Colonic mucosa (tissue), 4 donors: ENCODE measurements at places on chromosomes 6 and 20.

DNA sequence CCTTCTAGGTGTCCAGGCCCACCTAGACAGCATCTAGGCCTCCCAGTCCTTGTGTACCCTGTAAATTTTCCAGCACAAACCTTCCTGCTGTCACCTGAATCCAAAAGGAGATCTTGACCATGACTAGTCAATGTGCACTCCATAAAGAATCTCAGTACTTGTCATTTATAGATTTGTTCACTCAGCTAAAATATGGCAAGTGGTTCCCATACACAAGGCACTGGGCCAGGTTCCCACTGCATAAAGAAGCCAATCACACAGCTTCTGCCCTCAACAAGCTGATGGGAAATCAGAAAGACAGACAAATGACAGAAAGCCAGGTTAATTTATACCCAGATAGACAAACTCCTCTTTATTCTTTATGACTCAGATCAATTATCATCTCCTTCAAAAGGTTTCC is 526.8 kb downstream of the CD83 start:
- no peak for DNase-seq

DNA sequence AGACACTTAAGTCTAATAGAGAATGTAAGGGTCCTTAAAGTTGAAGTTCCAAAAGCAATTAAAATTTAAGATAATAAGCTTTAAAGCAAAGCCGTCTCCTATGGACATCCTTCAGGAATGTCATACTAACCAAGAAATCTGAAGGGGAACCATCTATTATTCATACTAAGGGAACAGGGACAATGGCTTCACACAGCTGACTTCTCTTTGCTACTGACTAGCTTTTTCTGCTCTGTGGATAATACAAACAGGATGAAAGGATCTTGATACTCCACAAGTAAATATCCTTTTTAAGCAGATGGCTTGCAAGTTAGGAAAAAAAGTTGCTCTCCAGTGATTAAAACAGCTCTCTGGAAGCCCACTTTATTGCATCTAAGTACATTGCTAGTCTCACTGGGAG is 178.6 kb downstream of the BACH2 start:
- DNase-seq: no peak

DNA sequence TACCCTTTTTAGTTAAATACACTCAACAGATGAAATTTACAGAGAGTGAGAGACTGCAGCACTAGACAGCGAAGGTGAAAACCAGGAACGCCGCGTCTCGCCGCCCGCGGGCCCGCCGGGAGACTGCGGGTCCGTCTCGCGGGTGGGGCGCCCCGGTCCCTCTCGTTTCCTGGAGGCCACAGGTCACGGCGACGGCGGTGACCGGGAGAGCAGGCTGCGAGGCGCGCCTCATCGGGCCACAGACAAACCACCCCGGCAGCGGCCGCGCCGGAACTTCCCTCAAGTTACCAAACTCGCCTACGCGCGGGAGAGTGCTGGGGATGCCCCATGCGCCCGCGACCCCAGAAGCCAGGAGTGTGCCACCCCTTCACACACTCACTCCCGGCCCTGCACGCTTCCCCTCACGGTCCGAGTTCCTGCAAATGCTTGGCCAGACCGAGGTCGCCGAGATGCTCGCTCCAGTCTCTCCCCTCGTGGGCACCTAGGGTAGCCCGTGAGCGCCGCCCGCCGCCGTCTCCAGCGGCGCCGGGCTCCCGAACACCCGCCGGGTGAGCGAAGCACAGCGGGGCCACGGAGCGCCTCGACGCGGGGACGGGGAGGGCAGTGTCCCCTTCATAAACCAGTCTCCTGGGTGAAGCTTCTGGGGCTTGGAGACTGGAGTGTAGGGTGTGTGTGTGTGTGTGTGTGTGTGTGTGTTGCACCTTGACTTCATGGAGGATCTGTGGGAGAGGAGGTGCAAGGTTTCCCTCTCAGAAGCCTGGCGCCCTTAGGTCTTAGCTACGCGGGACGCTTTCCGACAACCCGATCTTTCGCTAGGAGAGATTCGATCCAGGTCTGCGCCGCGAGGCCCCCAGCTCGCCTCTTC is 1.4 kb downstream of the BACH2 start:
- peak; percentile 28 for DNase-seq

DNA sequence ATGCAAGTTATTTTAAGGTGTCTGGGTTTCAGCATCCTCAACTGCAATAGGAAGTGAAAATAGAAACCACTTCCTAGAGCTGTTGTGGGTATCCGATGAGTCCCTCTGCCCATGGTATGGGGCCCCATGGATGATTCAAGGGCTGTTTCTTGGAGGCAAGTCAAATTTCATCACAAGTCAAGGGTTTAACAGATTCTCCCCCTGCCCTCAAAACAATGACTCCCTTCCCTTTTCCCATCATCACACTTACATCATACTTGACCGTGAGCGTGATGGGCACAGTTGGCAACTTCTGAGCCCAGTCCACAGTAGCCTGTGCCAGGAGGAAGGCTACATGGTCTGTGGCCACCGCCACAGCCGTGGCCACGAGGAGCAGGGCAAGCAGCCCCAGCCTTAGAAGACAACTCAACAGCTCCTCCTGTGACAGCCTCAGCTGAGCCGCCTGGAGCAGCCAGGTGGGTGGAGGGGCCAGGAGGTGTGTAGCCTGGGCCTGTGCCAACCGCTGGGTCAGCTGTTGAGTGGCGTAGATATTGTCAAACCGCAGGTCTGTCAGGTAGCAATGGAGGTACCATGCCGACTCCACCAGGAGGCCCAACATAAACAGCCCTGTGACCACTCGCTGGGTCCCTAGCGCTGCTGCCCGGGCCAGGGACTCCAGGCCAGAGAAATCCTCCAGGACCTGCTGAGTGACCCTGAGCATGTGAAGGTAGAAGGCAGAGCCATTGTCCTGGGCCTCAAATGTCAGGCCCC is 5.2 kb downstream of the OCSTAMP start:
- DNase-seq: no peak

DNA sequence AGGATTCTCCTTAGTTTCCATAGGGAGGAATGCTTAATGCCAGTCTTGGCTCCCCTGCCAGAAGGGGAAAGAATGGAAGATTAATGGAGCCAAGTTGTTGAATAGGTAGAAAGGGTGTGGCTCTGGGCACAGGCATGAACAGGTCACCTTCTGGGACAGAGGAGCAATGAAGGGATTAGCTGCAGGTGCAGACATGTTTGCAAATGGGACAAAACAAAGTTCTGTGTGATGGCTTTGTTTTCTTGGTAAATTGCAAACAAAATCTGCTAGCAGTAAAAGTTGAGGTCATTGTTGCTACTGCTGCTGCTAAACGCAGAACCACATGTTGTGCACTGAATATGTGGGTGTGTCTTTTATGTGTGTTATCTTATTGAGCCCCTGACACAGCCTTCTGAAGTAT is 93.3 kb downstream of the PERP start:
- no peak for DNase-seq

DNA sequence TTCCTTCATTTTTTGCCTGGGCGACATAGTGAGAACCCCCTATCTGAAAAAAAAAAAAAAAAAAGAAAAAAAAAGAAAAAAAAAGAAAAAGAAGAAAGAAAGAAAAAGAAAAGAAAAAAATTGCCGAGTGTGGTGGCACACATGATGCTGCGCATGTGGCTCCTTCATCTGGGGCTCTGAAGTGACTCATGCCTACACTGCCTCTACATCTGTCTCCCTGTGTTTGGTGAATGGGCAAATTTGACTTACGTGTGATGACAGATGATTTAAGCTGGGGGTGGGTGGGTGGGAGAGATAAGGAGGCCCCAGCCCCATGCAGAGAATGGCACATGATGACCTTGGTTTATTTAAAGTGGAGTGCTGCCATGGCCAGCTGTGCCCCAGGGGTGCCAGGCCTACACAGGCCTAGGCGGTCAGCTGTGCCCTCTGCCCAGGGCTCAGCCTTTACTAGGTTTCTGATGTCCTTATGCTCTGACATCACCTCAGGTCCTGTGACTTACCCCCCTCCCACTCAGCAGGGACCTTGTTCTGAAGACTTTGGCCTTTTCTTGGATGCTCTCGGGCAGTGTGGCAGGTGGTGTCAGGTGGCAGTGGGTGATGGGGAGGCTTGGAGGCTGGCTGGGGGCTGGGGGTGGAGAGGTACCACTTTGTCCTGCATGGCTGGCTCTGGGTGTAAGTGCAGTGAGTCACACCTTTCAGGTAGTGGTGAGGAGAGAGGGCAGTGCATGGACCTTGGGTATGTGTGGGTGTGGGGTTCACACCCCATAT is 41.1 kb downstream of the VEGFA start:
- no peak for DNase-seq

GRCh38 chr20:19828232-19828631 is 70.2 kb downstream of the RIN2 start:
- peak; percentile 18 for DNase-seq

DNA sequence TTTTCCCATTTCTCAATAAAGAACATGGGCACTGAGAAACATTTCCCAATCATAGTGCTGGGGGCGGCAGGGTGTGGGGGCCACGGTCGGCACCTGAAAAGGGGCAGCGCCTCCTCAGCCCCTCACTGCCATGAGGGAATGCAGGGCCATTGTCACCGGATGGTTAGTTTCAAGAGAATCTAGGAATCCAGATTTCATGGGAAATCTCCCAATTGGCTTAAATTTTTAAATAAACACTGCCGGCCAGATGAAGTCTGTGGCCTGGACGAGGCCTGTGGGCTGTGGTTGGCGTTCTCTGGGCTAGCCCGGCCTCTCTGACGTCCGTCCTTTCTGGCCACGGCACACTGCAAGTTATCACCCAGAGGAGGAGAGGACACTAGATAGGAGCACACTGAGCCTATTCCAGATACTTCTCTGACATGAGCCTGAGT is 25.6 kb downstream of the MANBAL start:
- DNase-seq: no peak

DNA sequence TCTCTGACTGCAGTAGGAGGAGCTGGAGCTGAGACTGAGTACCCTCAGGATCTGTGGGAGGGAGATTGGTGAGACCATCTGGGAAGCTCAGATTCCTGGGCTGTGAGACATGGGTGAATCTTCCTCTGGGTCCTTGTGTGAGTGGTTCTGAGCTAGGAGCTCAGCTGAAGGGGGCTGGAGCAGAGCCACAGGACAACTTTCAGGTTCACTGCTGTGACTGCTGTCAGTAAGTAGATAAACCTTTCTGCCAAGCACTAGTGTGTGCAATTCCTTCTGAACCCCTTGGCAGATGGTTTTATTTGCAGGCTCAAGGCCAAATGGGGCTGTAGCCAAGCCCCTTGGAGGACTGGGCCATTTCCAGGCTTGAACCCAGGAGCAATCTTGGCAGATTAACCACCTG is 49.6 kb upstream of the SNAP91 start:
- no peak for DNase-seq

GRCh38 chr6:103140308-103141027 is 1719.3 kb downstream of the HACE1 start:
- no peak for DNase-seq

DNA sequence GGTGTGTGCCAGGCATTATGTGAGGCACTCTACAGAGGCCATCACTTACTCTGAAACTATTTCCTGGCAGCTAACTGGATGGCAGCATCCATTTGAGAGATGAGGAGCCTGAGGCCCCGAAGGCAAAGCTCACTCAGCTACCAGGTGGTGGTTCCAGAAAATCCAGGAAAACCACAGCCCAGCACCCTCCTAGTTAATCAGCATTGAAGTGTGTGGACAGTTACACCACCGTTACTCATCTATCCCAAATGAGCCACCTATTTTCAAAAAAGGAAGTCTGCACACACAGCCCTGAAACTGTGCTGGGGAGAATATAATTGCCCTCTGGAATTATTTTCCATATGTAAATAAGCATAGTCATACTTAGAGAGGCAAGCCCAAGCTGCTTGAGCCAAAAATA is 67.4 kb downstream of the CNBD2 start:
- DNase-seq: no peak

- DNase-seq: no peak
Measured at GRCh38 chr6:162733489-162733888, 5.7 kb downstream of the PACRG start.

DNA sequence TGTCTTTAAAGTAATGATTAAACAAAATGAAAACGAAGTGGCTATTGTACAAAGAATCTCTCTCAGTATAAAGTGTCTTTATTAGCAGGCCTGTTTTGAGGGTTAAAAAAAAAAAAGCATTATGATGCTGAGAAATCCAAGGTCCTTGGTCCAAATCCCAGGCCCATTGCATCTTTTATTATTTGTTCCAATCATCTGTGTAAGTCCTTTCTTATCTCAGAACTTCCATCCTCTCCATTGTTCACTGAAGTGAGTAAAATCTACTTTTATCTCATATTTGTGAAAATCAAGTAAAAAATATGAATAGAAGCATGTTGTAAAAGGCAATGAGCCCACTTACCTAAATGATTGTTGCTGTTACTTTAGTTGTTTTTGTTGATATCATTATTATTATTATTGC is 499.1 kb upstream of the JAG1 start:
- no peak for DNase-seq

DNA sequence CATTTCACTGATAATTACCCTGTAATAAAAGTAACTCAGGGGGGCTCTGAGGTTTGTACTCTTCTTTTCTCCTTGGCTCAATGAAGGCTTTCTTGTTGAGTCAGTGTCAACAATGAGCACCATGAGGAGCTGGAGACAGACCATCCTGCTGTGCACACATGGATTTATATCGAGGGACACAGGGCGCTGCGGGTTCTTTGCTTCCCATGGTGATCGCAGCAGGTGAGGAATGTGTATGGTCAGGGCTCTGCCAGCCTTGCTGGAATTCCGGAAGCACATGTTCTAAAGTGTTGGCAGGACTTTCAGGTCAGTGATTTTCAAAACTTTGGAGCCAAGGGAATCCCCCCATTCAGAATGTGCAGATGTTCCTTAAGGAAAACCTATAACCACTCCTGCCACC is 27.1 kb downstream of the SMOC2 start:
- no peak for DNase-seq

- DNase-seq: no peak
Measured at GRCh38 chr20:59703046-59703445, 98.7 kb downstream of the PHACTR3 start.

DNA sequence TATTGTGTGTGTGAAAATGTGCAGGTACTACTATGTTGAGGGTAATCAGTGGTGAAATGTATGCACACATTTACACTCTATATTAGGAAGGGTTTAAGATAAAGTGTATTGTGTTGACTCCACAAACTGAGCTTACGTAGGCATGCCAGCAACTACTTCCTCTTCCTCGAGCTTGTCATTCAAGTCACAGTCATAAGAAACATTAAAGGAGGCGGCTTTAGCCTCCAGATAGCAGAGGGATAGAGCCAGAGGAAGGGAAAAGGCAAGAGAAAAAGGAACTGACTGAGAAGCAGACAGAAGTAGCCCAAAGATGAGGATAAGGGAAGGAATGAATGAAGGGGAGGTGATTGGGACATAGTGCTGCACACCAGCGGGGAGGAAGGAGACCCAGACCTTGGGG is 55.2 kb downstream of the SMLR1 start:
- no peak for DNase-seq

- no peak for DNase-seq
Measured at GRCh38 chr20:44970243-44970757, 4.0 kb downstream of the STK4 start.

- no peak for DNase-seq
Measured at GRCh38 chr6:149035766-149036165, 281.7 kb upstream of the TAB2 start.

GRCh38 chr6:136337606-136338005 is 48.0 kb upstream of the BCLAF1 start:
- no peak for DNase-seq

GRCh38 chr6:42947950-42948349 is 12.6 kb upstream of the GNMT start:
- DNase-seq: no peak

GRCh38 chr6:138107078-138107751 is at the start of gene PERP:
Gene PERP (minus strand): TSS chr6:138107419. CDS start chr6:138107340, 79 bp downstream.
- DNase-seq: peak; percentile 88
